ENCODE measurements at places on chromosomes 7 and 10.
A peak's percentile ranks its signal among the peaks of the same experiment; 100 is the strongest.

DNA sequence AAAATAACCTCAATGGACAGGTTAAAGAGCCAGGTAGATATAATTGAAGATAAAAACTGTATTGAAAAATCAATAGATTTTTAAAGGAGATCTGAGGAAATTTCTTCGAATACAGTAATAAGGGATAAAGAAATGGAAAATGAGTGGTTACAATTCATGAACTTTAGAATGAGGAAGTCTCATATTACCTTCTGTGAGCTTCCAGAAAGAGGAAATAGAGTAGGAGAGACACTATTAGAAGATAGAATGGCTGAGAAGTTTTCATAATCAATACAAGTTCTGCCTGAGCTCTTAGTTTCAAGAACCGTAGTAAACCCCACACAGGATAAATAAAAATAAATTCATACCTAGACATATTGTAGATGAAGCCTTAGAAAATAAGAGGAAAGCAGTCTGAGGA is 11.5 kb downstream of the SDK1 start:
- DNase-seq = no peak

- DNase-seq = no peak
Observed at GRCh38 chr10:3046210-3046779, 21.1 kb upstream of the PFKP start.

GRCh38 chr7:99331002-99331401 is 5.3 kb downstream of the ARPC1A start:
- no peak for DNase-seq

DNA sequence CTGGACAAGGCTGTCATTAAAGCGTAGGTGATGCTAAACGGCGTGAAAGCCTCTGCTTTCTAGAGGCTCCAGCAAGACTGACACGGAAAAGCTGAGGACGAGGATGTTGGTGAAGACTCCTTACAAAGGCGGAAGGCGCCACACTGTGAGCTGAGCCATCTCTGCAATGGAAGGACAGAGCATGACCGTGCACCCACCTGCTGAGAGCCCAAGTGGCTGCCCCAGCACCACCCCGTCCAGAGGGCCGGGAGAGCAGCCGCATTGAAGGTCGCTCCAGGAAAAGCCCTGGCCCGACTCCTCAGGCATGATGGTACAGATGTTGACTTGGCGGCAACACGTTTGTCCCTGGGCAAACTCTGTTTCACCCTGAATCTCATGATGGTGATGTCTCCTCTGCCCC is 492.7 kb downstream of the DNAJB6 start:
- DNase-seq = no peak

DNA sequence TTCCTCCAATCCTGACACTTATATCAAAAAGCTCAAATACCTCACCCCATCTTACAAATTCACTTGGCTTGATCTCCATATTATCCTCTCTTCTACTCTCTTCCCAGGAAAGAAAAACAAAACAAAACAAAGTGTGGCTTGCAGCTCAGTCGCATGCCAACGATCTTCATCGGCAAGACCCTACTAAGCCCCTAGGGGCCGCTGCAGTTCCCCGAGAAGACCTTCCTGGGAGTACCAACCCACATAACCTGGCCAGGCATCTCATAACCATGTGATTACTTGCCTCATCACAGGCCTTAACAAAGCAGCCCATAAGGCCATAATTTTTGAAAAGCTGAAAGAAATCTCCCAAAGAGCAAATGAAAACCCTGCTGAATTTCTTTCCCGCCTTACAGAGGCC is 103.7 kb downstream of the ZNF92 start:
- DNase-seq = no peak

DNA sequence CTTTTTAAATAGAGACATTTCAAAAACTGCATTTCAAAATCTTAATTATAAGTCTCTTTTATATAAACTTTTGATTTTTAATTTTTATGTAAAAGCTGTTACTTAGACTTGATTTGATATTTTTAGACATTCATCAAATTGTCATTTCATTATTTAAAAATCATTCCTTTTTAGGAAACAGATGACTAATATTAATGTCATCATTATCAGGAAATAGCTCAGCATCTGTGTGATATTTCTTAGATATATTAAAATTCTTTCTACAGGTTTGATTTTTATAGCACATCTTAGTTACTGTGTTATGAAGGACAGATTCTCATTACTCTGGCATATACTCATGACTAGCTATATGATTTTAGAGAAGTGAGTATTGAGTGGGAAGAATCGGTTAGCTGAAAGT is 17.2 kb downstream of the RUNDC3B start:
- no peak for DNase-seq

GRCh38 chr10:59524348-59524747 is 162.0 kb upstream of the FAM13C start:
- no peak for DNase-seq

- DNase-seq = no peak
Observed at GRCh38 chr10:118914629-118915028, 114.9 kb upstream of the NANOS1 start.

GRCh38 chr10:132068431-132069121 is 2.8 kb downstream of the JAKMIP3 start:
- no peak for DNase-seq

- no peak for DNase-seq
Observed at GRCh38 chr7:40644454-40645188, 509.8 kb downstream of the SUGCT start.

DNA sequence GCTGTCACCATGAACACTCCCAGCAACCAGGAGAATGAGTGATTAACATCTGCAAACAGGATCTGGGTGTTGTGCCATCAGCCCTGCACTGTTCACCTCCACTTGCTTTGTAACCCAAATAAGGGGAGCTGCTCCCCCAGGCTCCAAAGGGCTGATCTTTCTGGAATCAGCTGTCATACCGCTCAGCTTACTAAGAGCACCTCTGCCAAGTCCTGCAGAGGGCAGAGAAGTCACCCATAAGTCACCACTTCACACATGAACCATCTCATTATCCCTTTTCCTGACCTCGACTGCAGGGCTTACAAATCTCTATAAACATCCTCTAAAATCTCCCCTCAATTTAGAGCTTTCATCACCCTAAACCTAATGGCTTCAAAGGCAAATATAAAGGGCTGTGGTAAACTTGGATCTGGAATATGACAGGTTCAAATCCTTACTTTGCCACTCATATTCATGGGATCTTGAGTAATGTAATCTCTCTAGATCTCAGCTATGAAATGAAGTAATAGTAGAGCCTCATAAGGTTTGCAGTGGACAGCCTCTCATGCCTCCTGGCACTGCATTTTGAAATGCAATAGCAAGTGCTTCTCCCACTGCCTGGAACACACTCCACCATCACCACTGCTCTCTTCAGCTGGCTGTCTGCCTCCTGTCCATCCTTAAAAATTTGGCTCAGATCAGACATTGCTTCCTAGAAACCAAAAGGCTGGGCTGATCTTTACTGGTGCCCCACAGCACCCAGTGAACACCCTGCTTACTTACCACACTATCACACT is 38.8 kb downstream of the ERLIN1 start:
- no peak for DNase-seq

- no peak for DNase-seq
Observed at GRCh38 chr10:51918884-51919325, 219.5 kb upstream of the CSTF2T start.

DNA sequence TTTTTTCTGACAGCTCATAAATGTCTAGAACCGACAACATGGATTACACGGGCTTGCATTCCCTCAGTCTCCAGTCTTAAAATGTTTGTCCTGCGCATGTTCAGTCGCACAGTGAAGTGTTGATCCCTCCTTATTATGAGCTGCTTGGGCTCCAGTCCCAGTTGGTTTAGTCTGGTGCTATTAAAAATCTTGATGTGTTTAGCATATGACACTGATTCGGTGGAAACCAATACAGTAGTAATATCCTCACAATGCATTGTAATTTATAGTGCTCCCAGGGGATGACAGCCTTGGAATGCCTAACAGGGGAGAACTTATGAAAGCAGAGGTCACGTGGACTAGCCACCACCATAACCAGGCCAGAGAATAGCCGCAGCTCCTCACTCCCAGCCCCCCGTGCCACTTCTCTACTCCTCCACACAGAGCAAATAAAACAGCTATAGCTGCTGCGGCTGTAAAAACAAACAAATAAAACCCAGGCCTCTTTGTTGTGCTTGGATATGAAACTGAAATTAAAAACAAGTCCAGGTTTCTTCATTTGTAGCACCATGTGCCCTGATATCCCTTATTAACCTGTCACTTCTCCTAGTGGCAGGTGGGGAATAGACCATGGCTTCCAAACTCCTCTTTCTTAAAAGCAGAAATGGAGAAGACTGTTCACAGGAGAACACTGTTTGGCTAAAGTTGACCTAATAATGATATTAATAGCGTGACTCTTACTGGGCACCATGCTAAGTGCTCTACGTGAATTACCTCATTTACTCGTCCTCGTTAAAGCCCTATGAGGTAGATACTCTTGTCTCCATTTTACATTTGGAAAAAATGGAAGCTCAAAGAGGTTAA is 7.7 kb downstream of the DPCD start:
- no peak for DNase-seq

- DNase-seq = peak; percentile 48
Observed at GRCh38 chr7:135169141-135169963, 1.2 kb downstream of the CYREN start.

DNA sequence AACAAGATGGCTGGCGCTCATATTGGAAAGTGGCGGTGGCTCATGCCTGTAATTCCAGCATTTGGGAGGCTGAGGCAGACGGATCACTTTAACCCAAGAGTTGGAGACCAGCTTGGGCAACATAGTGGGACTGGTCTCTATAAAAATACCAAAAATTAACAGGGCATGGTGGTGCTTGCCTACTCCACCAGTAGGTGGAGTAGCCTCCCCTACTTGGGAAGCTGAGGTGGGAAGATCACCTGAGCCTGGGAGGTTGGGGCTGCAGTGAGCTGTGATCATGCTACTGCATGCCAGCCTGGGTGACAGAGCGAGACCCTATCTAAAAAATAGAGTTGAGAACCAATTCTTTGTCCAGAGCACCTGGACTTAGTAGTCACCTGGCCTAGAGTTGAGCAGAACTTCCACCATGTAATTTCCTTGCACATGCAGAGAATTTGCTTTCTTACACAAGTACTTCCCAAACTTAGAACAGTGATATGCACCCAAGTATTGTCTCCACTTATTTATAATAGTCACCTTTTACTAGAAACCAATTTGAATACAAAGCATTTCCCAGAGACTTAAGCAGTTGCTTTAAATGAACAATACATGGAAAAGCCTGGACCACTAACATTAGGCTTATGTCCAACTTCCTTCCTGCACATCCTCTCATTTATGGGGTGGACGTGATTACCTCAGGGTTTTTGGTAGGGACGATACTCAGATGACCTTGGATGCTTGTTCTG is 15.9 kb downstream of the LAMB4 start:
- DNase-seq = no peak

GRCh38 chr7:8114175-8114574 is 145.6 kb downstream of the GLCCI1 start:
- peak; percentile 50 for DNase-seq

DNA sequence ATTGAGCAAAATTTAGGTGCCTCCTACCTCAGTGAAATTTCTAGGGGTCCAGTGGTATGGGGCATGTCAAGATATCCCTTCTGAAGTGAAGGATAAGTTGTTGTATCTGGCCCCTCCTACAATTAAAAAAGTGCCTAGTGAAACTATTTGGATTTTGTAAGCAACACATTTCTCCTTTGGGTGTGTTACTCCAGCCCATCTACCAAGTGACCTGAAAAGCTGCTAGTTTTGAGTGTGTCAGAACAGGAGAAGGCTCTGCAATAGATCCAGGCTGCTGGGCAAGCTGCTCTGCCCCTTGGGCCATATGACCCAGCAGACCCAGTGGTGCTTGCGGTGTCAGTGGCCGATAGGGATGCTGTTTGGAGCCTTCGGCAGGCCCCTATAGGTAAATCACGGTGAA is 46.0 kb downstream of the PTPRE start:
- DNase-seq = no peak

DNA sequence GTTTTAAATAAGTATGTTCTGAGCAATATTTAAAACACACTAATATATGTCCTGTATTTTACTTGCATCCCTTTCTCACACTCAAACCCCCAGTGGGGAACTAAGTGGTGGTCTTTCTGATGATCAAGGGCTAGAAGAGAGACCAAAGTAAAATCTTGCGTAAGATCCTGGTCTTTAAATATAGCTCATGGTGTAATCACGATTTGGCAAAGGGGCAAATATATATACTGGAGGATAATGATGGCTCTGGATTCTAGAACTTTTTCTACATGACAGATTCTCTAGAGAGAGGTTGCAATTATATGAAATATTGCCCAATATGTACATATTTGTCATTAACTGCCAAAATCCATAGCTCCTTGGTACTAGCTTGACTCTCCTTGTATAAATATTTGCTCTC is 438.3 kb downstream of the NXPH1 start:
- DNase-seq = no peak

DNA sequence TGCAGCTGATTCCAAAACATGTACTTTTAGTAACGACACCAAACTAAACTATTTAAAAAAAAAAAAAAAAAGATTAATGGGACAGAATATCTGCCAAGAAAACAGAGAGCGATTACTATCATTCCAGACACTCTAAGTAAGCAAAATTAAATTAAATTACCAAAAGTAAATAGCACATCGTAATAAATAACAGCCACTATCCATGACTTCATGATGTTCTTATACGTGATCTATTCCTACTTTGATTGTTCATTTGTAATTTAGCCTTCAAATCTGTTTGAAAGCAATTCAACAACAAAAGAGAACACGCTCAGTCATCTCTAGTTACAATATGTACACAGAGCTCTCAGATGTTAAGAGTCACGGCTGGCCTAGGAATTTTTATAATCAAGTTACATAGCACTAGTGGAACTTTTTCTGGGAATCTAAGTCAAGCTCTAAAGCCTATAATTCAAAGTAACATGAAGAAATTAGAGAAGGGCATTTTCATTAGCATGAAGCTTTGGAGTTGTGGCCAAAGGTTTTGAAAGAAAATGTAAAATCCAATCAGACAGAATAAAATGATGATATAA is 241.7 kb upstream of the NEBL start:
- DNase-seq = no peak

DNA sequence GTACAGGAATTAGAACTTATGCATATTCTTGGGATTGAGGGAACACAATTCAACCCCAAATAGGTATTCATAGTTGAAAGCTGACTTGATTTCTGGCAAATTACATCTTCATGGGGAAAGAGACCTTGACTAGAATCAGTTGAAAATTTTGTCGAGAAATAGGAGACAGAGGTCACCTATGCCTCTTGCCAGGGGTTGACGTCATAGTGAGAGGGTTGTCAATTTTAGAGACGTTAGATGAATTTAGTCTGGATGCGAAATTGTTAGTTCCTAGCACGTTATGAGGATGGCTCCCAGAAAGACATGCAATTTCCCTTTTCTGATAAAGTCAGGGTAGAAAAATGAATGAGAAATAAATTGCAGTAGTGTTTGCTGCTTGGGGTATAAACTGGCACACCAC is 59.3 kb downstream of the SEC61G start:
- DNase-seq = no peak

DNA sequence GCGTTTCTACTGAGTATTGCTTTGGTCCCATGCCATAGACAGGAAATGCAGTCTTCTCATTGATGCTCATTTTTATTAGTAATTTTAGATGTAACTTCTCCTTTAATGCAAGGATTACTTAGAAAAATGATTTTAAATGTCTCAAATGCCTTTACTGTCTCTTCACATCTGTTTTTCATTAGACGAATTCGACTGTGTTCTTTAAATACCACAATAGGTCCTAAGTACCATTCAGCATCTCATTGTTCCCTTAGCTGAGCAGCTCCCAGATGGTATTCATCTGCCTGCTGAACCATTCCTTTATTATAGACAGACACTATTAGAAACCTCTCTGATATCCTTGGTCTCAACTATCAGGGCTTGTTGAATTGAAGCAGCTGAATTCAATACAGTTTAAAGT is 113.6 kb downstream of the LSMEM1 start:
- no peak for DNase-seq

- DNase-seq = no peak
Observed at GRCh38 chr10:129525401-129525801, 58.4 kb downstream of the MGMT start.
